ENCODE measurements at places on chromosomes 13 and 19.

GRCh38 chr13:98461486-98462240 lies 115.2 kb downstream of the STK24 start:
- no peak for DNase-seq

DNA sequence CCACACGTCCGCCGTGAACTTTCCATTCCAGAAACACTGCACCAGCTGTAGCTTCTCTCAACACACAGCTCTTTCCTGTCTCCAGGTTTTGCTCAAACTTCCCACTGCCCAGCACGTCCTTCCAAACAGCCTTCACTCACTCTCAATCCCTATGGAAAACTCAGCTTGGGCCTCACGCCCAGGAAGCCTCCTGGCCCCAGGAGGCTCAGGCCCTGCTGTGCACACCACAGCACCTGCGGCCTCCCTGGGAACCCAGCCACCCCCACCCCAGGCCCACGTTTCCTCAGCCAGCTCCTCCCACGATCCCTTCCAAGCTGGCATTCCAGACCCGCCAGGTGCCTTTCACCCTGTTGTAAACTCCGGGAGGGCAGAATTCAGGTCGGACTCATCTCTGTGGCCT lies 35.2 kb downstream of the C13orf46 start:
- no peak for DNase-seq

DNA sequence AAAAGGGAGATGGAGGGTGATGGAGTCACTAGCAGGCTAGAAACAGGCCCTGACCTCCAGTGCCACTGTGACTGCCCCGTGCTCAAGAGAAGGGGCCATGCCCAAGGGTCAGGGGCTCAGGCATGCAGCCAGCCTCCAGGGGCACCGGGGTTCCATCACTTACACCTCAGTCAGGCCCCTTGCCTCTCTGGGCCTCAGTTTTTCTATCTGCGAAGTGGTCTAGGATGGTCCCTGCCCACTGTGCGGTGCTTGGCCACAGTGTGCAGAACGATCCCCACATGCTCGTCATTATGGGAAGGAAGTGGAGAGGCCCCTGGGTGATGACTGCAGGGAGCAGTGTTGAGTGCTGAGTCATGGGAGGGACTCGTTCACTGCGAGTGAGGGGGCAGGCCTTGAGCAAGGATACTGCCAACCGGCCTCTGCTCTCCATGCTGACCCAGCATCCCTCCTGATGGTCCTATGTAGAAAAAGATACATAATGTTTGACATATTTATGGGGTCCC lies 23.1 kb downstream of the TMED1 start:
- DNase-seq: no peak

- peak; percentile 33 for DNase-seq
These were observed 622 bp downstream of the DNM2 start for GRCh38 chr19:10718205-10719196.

DNA sequence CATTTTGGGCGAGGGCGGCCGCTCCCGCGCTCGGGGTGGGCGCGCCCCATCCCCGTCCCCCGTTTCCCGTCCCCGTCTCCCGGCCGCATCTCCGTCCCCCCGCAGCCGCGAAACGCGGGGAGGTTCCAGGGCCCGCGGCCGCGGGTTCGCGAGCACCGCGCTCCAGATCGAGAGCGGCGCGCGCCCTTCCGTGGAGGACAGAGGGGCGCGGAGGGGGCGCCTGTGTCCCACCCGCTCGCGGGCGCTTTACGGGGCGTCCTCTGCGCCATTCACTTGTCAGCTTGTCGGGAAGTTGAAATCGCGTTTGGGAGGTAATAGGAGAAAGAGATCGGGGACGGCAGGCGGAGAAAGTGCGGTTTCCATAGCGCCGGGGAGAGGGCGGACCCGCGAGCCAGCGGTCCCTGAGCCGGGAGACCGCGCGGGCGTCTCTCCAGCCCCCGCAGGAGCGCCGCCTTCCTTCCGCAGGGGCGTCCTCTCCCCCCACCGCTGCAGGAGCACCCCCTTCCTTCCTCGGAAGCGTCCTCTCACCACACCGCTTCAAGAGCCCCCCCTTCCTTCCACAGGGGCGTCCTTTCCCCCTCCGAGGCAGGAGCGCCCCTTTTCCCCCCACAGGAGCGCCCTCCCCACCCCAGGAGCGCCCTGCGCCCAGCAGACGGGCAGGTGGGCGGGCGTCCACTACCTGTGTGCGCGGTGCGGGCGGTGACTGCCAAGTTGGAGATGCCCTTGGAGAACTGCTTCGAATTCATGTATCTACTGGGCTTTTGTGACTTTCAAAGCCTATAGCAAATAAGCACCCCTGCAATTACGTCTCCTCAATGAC lies 962 bp upstream of the IRS2 start:
- DNase-seq: peak; percentile 20

DNA sequence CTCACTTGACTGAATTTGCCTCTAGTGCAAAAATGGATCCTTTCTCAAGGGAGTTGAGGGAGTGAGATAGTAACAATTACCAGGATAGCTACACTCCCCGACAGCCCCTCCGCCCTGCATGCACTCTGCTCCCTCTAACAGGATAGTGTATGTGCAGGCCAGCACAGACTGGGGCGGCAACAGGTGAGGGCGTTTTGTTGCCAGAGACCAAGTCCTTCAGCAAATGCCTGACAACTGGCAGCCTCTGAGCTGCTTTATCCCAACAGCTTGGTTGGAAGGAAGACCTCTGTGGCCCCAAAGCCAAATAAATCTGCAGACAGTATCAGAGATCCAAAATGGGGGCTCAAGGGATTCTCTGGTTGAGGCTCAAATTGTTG lies 86.6 kb downstream of the SLC7A1 start:
- no peak for DNase-seq

- DNase-seq: no peak
These were observed 51.0 kb upstream of the FGF14 start for GRCh38 chr13:102452836-102453235.

DNA sequence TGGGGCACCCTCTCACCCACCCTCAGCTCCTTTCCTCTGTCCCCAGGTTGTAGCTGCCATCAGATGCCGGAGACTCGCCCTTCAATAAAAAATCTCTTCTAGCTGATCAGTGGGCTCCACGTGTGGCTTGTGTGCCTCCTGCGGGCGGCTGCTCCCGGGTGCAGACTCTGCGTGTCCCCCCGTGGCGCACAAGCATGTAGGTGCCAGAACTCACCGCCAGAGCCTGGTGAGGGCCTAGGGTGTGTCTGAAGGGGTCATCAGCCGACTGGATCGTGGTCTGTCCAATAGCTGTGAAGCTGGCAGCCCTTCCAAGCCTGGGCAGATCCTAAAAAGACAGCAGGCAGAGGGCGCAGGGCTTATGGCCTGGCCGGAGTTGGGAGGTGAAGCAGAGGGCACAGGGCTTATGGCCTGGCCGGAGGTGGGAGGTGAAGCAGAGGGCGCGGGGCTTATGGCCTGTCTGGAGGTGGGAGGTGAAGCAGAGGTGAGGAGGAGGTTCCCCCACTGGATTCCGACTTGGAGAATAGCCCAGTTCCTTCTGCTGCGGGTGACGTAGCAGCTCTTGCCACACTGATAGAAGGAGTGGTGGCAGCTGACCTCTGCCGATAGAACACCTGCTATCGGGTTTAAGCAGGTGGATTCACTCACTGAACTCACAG lies 11.7 kb downstream of the NOP53 start:
- no peak for DNase-seq

DNA sequence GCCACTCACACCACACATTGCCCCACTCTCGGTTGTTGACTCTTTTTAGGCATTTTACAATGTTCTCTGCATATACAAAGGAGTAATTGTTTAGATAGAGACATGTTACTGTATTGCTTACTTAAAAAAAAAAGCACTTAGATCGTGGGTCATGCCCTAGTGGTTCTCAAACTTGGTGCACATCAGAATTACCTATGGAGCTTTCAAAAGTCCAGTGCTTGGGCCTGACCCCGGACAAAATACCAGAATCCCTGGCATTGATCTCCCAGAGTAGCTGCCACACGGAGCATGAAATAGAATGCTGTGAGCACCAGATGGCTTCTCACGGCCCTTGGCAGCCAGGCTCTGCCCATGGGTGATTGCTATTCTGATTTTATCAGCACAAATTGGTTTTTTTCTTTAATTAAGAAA lies 20.0 kb downstream of the ACP7 start:
- no peak for DNase-seq

- no peak for DNase-seq
These were observed 24.8 kb upstream of the ZNF527 start for GRCh38 chr19:37346091-37346490.
